Activated T-helper 1 cell treated with anti-CD3 and anti-CD28 coated beads, Interleukin-12 subunit alpha, Interleukin-12 subunit beta, Interleukin-2, Interleukin-4 antibody, amounts not matched to agents 30 ng/mL and 10 ng/mL and 1 ng/mL, durations not matched to agents 14 hours and 24 hours and 36 hours (primary cell): ENCODE measurements at places on chromosomes 4 and X. TPM values are rescaled to one million over a fixed set of nuclear protein-coding genes. Genes with fewer than 3 reads are reported as not detected.

DNA sequence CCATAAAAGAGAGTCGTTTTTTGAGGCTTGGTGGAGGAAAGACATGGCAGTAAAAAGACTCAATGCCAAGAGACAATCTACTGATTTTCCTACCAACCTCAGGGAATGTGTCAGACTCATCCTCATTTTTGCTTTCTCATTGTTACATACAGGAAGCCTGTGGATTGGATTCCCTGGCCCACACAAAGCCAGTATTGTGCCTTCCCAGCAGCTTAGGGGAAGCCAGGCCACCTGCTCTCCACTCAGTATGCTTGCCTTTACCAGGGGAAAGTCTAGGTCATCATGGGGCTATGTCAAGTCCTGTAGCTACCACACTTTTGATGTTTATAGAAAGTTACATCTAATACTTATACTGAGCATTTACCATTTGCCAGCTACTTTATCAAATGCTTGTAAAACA lies 11.0 kb downstream of the BMX start:
- no peaks in the 10 kb centered on the region for H3K36me3 ChIP-seq
- H3K4me1 ChIP-seq = no peaks in the 10 kb centered on the region
- no peak overlapping the region for H3K4me3 ChIP-seq
- H3K27me3 ChIP-seq = peaks cover 7% of the 10 kb centered on the region
- H3K27ac ChIP-seq = no peak overlapping the region
- no peak for DNase-seq

DNA sequence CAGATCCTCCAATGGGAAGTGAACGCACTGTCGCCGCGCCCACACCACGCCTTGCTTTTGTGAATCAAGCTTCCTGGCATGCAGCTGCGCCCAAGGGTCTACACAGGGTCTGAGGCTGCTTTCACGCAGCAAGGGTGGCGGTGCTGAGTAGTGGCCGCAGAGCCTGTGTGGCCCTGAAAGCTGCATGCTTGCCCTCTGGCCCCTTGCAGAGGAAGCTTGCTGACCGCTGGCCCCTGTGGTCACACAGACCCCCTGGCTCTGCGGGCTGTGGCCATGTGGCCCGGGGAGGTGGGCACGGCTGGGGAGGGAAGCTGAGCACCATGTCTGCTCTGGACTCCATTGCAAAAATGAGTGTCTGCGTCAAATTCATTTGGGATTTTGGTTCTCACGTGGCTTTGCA lies 8.8 kb downstream of the DOK7 start:
- no peak for DNase-seq
- H3K27ac ChIP-seq = no peak overlapping the region
- no peaks in the 10 kb centered on the region for H3K4me1 ChIP-seq
- H3K36me3 ChIP-seq = no peaks in the 10 kb centered on the region

- no peak for DNase-seq
- H3K36me3 ChIP-seq = no peaks in the 10 kb centered on the region
- H3K4me1 ChIP-seq = no peaks in the 10 kb centered on the region
- peaks cover 11% of the 10 kb centered on the region for H3K27me3 ChIP-seq
- no peak overlapping the region for H3K4me3 ChIP-seq
These were observed 30.1 kb upstream of the SCOC start for GRCh38 chr4:140343303-140343702.

- no peak for DNase-seq
- H3K4me3 ChIP-seq = no peak overlapping the region
- no peaks in the 10 kb centered on the region for H3K27me3 ChIP-seq
- peaks cover 34% of the 10 kb centered on the region for H3K4me1 ChIP-seq
- H3K36me3 ChIP-seq = peaks cover 71% of the 10 kb centered on the region
These were observed 21.8 kb downstream of the NOP14 start for GRCh38 chr4:2941138-2942036.

DNA sequence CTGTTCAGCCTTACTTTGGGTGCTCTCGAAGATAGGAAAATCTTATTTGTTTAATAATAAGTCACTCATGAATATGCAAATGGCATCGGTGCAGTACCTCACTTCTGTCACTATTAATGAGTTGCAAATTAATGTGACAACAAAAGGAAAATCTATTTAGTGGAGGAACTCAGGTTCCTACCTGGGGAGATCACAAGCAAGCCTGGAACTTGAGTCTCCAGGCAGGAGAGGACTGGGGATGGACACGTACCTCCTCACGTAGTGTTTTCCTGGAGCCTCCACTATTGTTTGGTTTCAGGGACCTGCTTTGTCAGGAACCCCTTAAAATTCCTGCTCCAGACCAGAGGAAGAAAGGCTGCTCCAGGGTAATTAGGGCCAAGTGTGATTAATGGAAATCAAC lies 82.1 kb downstream of the BCOR start:
- peaks cover 3% of the 10 kb centered on the region for H3K36me3 ChIP-seq
- H3K27me3 ChIP-seq = peaks cover 6% of the 10 kb centered on the region
- no peak for DNase-seq
- H3K4me1 ChIP-seq = peaks cover 10% of the 10 kb centered on the region
- no peak overlapping the region for H3K4me3 ChIP-seq
- no peak overlapping the region for H3K27ac ChIP-seq

Gene TMEM35A
- not detected in 2 replicates for total RNA-seq

Gene PLS3
- 1.4 TPM in 2 replicates for total RNA-seq
